NCI-H82 (cell line): ENCODE measurements at places on chromosomes 11 and 22.

- DNase-seq = no peak
These were observed 14.0 kb downstream of the SAMM50 start for GRCh38 chr22:43969021-43969878.

DNA sequence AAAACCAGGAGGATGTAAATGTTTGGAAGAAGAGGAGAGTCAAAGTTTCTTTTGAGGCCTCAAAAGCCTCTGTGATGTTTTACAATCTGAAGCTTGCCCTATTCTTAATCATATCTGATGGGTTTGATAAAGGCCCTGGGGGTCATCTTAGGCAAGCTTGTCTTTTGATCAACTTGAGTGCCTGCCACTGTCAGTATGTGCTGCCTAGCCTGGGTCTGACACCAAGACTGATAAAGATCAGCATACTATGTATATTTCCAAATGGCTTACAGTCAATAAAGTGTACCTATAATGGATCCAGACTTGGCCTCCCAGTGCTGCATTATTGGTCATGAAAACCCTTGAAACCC, 12.7 kb downstream of the EHF start:
- DNase-seq = no peak

DNA sequence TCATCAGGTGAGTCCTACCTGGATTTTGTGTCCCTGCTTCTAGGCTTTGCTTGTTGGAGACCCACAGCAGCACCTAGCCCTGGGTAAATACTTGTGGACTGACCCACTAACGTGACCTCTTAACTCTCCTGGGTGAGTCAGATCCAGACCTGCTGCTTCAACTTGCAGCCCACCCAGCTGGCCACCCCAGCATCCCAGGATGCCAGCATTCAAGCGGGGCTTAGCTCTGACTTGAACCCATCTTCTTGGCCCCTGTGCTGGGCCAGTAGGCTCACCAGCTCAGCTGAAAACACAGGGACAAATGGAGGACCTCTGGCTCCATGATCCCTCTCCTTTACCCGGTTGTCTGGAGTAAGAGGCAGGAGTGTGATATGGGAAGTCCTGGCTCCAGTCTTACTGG, 33.5 kb downstream of the PARVG start:
- no peak for DNase-seq

GRCh38 chr11:122746050-122746478, 90.5 kb downstream of the UBASH3B start:
- no peak for DNase-seq

GRCh38 chr11:95339086-95339901, 108.3 kb upstream of the SESN3 start:
- DNase-seq = no peak

GRCh38 chr11:78715639-78716311, 141.1 kb upstream of the NARS2 start:
- DNase-seq = peak; percentile 76

- DNase-seq = peak; percentile 95
These were observed 6.7 kb downstream of the SYNGR1 start for GRCh38 chr22:39356464-39356863.
